ENCODE measurements at places on chromosomes 6 and 20.

GRCh38 chr20:50263831-50264230 is 73.2 kb downstream of the CEBPB start:
- DNase-seq = no peak

- DNase-seq = peak; percentile 30
Observed at GRCh38 chr6:135535989-135536414, 38.5 kb upstream of the AHI1 start.

- no peak for DNase-seq
Observed at GRCh38 chr6:79862126-79862525, 85.2 kb downstream of the ELOVL4 start.

DNA sequence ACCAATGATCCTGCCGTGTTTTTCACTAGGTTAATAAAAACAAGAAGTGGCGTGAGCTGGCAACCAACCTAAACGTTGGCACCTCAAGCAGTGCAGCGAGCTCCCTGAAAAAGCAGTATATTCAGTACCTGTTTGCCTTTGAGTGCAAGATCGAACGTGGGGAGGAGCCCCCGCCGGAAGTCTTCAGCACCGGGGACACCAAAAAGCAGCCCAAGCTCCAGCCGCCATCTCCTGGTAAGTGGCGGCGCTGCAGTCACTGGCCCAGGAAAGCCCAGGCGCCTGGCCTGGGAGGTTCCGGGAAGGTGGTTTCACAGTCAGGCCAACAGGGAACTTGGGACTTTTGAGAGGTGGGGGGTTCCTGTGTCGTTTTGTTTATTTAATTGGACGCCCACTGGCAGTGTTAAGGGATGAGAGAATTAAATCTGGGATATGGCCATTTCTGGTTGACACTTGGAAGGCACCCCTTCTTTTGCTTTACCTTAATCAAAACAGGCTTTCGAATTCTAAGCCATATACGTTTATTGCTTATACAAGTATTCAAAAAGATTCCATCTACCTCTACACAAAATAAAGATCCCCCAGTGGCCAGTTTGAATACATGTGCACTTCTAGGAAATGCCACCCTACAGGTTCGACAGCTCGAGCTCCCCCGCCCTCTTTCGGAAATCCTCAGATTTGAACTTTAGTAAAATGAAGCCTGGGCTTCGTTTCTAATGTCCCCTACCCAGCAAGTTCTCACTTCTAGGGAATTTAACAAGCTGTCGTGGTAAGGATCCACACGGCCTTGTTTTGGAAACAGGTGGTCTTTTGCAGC is 138.9 kb downstream of the TMEM242 start:
- peak; percentile 69 for DNase-seq

DNA sequence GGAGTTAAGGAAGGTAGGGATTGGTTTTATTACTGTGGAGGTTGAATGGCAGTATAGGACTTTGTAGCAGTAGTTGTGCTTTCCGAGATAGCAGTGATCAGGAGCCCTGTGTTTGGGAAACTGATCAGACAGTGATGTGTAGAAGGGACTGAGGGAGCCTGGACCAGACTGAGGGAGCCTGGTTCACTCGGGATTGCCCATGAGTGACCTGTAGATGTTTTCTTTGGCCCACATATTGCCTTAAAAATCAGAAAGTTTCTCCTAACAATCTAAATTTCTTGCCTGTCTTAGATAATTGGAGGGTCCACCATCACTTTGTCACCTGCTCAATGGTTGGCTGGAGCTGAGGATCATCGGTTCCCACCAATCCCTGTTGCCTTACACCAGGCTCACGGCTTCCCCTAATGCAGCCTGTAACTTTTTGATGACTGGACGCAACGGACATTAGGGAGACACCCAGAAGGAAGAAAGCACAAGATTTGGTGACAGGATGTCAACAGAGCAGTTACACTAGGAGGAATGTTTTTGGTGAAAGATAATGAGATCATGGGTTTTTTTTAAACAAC is 1.1 kb downstream of the CDS2 start:
- no peak for DNase-seq

- no peak for DNase-seq
Observed at GRCh38 chr6:48817333-48818051, 645.6 kb downstream of the MMUT start.

DNA sequence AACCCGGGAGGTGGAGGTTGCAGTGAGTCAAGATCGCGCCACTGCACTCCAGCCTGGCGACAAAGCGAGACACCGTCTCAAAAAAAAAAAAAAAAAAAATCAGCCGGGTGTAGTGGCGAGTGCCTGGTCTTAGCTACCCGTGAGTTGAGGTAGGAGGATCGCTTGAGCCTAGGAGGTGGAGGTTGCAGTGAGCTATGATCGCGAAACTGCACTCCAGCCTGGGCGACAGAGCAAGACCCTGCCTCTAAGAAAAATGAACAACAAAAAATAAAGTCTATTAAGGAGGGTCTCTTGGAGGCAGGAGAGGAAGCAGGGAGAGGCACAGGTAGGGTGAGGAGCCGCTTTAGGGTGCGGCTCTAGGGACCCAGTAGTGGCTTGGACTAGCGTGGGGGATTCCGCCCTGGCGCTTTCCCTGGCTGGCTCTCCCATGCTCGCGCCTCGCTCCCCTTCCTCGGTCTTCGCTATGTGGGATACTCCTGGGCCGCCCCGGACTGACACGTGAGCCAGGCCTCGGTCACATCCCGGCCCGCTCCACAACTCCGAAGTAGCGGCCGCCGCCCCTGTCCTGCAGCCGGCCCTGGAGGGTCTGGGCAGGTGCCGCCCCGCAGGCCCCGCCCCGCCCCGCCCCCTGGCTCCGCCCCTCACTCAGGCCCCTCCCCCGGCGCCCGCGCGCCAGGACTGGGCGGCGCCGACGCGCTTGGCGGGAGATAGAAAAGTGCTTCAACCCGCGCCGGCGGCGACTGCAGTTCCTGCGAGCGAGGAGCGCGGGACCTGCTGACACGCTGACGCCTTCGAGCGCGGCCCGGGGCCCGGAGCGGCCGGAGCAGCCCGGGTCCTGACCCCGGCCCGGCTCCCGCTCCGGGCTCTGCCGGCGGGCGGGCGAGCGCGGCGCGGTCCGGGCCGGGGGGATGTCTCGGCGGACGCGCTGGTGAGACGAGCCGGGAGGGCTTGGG is at the start of gene MYBL2:
MYBL2 (plus strand) TSS at position 739 of the 953 bp plus-strand sequence; CDS start at position 909, 170 bp downstream.
- no peak for DNase-seq

- no peak for DNase-seq
Observed at GRCh38 chr20:8532169-8532568, 400.1 kb downstream of the PLCB1 start.

Measured in putamen (tissue), 1 donor.